Endodermal cell (in vitro differentiated cells): ENCODE measurements at places on chromosomes 16 and 17. TPM values are rescaled to one million over a fixed set of nuclear protein-coding genes. Genes with fewer than 3 reads are reported as not detected.
A peak's percentile ranks its signal among the peaks of the same experiment; 100 is the strongest.

GRCh38 chr16:86818671-86819532, 240.6 kb downstream of the FOXL1 start:
- H3K4me1 ChIP-seq, result peaks cover 7% of the 10 kb centered on the region
- DNase-seq, result peak; percentile 67
- H3K27me3 ChIP-seq, result no peaks in the 10 kb centered on the region
- no peak overlapping the region for H3K27ac ChIP-seq
- H3K4me3 ChIP-seq, result no peak overlapping the region

TBC1D3I gene
- total RNA-seq, result 0.33 to 0.95 TPM in 2 of 3 replicates, not detected in the other

G6PC1 gene
- not detected in 3 replicates for total RNA-seq

HS3ST2 gene
- total RNA-seq, result not detected in 3 replicates
